Central memory CD4-positive, alpha-beta T cell (primary cell): ENCODE measurements at places on chromosomes 6 and 20.

GRCh38 chr6:39560915-39561314 is 164.3 kb downstream of the KIF6 start:
- DNase-seq = no peak

GRCh38 chr20:54156981-54157835 is 16.6 kb downstream of the CYP24A1 start:
- no peak for DNase-seq

DNA sequence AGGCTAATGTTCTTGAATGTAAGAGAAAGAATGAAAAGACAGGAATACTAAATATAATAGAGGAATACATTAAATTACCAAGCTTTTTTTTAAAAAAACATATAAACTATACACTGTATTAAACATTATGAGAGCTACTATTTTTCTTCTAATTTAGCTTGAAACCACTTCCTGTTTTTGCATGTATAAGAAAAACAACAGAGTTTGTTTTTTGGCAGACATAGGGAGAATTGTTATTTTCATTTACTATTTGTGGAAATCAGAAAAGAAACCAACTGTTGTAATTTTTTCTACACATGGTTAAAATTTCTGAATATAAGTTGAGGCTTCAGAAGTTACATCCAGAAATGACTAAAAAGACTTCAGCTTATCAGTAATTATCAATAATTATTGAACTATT is 991.8 kb upstream of the GJE1 start:
- DNase-seq = no peak

DNA sequence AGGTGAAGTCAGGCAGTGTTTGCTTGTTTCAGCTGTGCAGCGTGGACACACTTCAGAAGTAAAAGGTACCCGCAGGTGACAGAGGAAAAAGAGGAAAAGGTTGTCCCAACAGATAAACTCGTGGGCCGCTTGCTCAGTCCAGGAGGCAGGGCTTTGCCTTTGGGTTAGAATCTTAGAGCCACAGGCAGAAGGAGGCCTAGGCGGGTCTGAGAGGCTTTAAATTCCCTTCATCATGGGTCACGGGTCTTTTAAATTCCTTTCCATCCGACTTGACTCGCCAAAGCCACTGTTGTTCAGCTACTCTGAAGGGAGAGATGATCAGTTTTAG is 48.2 kb downstream of the AGPAT4 start:
- DNase-seq = no peak

GRCh38 chr6:167762259-167762962 is 64.3 kb upstream of the AFDN start:
- no peak for DNase-seq

DNA sequence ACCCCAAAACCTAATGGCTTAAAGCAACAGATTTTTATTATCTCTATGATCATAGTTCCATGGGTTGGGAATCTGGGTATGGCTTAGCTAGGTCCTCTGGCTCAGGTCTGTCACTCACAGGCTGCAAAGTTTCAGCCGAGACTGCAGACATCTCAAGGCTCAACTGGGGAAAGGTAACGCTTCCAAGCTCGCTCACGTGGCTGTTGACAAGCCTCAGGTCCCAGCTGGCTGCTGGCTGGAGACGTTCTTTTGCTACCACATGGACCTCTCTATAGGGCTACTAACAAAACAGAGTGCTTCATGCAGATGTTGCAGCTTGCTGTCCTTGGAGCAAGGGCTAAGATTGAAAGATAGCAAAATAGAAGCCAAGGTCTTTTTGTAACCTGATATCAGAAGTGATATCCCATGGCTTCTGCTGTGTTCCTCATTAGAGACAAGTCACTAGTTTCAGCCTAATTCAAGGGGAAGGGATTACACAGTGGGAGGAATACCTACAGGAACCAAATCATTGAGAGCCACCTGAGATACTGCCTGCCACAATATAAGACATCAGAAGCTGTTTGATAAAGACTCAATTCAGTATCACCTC is 6.6 kb downstream of the HTR1E start:
- DNase-seq = no peak

DNA sequence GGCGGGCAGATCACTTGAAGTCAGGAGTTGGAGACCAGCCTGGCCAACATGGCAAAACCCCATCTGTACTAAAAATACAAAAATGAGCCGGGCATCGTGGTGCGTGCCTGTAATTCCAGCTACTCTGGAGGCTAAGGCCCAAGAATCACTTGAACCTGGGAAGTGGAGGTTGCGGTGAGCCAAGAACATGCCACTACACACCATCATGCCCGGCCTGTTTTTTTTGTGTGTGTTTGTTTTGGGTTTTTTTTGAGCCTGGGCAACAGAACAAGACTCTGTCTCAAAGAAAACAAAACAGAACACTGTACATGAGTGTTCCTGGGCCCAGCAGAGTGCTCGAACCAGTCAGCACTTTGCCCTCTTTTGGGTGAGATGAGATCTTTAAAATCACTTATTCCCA is 159.1 kb downstream of the MTHFD1L start:
- no peak for DNase-seq

- DNase-seq = no peak
Observed at GRCh38 chr6:146847426-146847825, 248.7 kb downstream of the ADGB start.

DNA sequence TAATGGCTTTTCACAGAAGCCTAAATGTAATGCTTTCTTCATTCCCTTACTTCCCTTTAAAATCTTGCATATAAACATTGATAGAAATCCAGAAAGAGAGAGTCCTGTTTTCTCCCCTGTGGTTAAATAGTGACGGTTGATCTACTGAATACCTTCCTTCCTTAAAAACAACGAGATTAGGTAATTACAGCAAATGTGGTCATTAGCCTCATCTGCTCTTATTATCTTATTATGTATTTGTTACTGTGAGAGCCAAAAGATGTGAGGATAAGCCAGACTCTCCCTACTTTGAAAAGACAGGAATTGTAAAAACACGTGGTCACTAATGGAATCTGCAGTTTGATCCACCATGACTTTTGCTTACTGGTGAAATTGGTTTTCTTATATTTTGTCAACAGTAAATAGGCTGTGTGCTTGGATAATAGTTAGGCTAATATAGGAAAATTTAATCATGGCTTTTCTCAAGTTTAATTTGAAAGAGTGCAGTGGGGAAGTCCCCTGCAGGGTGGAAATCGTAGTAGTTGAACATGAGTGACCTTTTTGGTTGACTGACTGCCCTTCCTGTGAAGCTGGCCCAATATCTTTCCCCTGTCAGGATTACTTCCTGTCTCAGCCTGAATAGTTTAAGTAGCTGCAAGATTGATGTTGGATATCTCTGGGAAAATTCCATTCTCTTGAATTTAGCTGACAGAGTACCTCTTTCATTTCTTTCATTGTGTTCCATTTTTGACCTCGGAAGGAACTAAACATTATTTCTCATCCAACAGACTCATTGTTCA is 62.8 kb downstream of the JARID2 start:
- no peak for DNase-seq

GRCh38 chr6:3751730-3752530 is 417 bp upstream of the PXDC1 start:
- peak; percentile 45 for DNase-seq

DNA sequence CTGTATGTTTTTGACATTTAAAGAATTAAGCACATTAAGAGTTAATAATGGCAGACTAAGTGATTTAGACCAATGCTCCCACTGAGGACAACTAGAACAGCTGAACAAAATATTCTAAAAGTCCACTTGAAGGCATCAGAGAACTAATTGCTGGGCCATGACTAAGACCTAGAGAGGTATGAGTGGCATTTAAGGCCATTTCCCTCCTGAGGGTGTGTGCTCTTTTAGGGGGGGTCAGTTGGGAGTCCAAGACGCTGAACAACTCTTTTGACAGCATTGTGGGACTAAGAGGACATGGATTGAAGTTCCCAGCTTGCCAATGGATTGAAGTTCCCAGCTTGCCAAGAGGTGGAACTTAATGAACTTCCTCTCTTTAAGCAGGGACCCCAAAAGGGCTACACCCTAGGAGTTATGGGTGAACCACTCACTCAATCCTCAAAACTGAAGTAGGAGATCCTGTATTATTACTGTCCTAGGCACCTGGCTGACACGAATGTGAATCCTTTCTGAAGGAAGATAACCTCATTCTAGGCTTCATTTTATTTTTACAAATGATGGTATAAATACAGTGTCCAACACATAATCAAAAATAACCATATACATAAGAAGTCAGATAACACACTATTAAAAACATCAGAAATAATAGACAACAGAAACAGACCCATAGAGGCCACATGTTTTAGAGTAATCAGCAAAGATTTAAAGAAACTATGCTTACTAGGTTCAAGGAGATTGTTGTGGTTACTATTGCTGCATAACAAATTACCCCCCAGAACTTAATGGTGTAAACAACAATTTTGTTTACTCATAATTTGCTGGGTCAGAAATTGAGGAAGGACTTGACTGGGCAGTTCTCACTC is 175.1 kb downstream of the VEGFA start:
- DNase-seq = no peak

GRCh38 chr6:162416307-162416706 is 311.3 kb downstream of the PRKN start:
- DNase-seq = no peak

- no peak for DNase-seq
Observed at GRCh38 chr6:132750455-132751248, 7.1 kb downstream of the VNN2 start.

- no peak for DNase-seq
Observed at GRCh38 chr6:161631676-161632194, 357.9 kb upstream of the AGPAT4 start.

DNA sequence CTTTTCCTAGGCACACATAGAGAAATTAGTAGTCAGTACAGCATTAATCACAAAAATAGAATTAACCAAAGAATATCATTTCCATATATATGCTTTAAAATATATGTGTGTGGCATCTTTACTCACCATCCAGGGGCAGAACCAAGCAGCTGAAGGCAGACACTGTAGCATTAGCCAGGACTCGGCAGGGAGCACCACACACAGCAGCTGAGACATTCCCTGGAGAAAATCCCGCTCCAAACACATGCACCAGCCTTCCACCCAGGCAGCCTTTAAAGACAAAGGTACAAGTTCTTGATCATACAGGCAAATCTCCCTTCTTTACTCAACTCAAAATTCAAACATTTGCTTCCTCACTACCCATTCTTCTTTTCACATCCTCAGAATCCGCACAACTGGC is 64.7 kb downstream of the PKHD1 start:
- DNase-seq = no peak

DNA sequence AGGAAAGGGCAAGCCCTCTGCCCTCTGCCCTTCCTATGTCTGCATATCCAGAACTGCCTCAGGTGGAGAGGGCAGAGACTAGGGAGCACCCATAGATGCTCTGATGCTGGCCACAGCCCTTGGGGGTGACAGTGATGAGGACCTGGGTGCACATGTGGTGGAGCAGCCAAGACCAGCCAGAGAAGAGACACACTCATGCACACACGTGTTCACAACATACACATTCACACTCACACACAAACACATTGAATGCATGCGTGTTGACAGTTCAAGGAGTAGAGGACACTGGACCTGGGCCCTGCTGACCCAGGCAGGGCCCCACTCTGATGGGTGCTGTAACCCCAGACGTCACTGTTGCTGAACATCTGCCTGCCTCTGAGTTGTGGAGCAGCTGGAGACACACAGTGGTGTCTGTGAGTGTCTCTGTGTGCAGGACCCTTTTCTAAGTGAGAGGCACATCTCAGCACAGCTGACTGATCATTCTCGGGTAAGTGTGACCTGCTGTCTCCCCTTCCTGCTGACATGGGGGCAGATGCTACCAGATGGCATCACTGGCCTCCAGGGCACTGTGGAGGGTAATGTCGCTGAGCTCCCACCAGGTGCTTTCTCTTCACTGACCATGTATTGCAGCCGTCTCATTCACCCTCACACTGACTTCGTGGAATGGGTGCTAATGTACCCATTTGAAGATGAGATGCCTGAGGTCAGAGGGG is 30.1 kb upstream of the MAS1L start:
- no peak for DNase-seq

- no peak for DNase-seq
Observed at GRCh38 chr6:147029923-147030322, 174.3 kb upstream of the STXBP5 start.

DNA sequence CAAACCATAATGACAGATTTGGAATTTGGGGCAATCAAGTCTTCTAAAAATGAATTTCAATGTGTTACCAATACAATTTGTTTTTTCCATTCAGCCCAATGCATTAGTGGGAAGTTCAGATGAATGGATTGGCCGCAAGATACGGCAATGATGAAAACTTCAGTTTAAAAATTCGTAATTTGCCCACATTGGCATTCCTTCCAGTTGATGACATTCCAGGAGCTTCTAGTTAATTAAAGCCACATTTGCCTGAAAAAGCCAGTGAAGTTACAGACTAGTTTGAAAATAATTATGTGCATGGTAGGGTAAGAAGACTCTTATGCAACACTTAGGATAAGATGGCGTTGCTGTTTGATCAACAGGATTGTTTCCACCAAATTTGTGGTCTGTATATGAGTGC is 46.2 kb downstream of the NHLRC1 start:
- DNase-seq = no peak

DNA sequence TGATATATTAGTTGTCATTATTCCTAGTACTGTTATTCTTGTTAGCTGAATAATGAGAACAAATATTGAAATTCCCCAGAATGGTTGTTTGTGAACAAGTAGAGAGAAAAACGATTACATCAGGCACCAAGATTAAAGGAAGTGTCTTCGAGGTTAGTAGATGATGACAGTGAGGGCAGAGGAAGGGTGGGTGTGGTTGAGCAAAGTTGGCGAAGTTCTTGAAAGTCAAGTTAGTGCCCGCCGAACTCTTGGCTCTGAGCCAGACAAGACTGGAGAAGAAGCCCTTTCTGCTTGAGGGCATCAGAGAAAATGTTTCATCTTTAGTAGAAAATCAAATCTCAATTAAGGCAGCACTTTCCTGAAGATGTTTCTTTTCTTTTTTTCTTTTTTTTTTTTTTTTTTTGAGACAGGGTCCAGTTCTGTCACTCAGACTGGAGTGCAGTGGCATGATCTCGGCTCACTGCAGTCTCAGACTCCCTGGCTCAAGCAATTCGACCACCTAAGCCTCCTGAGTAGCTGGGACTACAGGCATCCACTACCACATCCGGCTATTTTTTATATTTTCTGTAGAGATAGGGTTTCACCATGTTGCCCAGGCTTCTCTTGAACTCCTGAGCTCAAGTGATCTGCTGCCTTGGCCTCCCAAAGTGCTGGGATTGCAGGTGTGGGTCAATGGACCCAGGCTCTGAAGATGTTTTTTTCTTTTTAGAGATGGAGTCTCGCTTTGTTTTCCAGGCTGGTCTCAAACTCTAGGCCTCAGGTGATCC is 77.1 kb downstream of the SGK1 start:
- peak; percentile 90 for DNase-seq
